ENCODE measurements at places on chromosomes 5 and 9. TPM values are rescaled to one million over a fixed set of nuclear protein-coding genes. Genes with fewer than 3 reads are reported as not detected.
A peak's percentile ranks its signal among the peaks of the same experiment; 100 is the strongest.

DNA sequence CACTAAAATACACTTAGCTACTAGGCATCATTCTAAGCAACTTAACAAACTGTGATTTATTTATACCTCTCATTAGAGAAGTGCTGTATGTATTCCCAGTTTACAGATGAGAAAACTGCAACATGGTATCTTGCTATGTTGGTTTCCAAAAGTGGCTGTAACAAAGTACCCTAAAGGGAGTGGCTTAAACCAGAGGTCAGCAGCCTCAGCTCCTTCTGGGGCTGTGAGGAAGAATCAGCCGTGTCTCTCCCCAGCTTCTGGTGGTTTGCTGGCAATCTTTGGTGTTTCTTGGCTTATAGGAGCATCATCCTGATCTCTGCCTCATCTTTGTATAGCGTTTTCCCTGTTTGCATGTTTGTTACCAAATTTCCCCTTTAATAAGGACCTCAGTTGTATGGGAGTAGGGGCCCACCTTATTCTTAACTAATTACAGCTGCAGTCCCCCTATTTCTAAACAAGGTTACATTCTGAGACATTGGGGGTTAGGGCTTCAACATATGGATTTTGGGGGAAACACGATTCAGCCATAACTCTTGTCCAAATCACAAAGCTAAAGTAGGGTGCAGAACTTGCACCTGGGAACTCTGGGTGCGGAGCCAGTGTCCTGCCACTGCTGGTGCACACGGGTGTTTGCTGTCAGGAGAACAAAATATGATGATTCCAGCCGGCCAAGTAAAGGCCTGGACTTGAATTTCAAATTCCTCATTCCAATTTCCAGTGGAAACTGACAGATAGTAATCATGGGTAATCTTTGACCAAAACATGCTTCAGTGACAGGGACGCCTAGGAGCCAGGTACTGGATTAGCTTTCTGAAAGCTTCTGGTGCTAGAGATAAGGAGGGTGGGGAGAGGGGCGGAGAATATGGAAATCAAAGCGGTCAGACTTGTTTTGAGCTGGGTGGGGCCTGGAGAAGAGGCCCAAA lies 43.3 kb downstream of the RAI14 start:
- DNase-seq = no peak

DNA sequence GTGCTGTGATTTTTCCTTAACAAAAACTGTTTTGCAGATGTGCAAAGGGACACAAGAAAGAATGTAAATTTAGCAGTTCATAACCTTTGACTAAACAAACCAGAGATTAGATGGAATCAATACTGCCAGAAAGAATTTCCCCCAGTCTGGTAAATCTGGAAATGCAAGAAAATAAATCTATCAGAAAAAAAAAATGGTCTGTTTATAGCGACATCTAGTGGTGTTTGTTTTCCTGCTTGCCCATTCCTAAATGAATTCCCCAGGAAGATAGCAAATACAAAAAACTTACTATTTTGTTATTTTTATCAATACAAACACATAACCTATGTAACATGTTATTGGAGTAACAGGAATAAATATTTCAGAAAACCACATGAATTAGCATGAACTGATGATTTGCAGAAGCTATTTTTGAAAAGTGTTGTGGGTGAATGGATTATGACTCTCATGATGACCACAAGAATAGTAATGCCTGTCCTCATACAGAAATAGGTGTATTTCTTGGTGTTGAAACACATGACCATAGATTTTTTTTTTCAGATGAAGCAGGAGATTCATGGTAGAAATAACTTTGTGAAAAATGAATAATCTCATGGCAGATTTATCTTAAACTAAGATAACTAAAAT lies 1703.8 kb downstream of the MAT2B start:
- peak; percentile 30 for DNase-seq

DNA sequence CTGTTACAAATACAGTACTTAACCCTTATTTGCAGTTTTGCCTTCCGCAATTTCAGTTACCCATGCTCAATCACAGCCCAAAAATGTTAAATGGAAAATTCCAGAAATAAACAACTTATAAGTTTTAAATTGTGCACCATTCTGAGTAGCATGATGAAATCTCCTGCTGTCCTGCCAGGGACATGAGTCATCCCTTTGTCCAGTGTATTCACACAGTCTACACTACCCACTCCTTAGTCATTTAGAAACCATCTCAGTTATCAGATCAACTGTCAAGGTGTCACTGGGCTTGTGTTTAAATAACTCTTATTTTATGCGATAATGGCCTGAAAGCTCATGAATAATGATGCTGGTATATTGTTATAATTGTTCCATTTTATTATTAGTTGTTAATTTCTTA lies 95.8 kb downstream of the PLCXD3 start:
- no peak for DNase-seq

DNA sequence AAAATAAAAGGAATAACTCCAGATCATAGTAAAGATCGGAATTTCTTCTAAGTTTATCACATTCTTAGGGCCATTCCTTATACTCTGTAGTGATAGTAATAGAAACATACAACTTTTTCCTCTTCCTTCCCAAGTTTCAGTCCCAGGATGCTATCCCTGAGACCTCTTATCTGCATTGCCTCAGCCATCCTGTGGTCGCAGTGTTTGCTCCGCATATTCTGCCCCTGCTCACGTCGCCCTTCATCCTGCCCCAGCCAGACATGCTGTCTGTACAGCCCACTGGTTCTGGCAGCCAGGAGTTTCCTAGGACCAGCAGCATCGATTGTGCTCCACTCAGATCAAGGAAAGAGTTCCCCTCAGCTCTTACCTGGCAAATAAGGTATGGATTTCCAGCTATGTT lies 132.7 kb upstream of the ERCC6L2 start:
- no peak for DNase-seq

DNA sequence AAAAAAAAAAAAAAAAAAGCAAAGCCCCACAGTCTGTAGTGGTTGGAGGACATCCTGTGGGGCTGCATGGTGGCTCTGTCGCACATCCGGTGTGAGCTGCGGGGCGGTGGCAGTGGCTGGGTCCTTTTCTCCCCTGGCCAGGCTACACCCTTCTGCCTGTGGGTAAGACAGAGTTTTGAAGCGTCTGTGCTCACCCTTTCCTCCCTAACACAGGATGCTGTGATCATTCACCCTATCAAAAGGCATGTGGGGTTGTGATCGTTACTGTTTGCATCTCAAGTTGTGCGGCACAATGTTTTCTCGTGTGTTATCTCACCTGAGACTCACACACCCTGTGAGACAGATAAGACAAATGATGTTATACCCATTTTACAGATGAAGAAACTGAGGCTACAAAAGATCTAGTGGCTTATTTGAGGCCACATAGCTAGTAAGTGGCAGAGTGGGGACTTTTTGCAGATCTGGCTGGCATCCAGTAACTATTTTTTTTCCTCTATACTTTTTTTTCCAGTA lies 17.5 kb downstream of the IRF1 start:
- no peak for DNase-seq

DNA sequence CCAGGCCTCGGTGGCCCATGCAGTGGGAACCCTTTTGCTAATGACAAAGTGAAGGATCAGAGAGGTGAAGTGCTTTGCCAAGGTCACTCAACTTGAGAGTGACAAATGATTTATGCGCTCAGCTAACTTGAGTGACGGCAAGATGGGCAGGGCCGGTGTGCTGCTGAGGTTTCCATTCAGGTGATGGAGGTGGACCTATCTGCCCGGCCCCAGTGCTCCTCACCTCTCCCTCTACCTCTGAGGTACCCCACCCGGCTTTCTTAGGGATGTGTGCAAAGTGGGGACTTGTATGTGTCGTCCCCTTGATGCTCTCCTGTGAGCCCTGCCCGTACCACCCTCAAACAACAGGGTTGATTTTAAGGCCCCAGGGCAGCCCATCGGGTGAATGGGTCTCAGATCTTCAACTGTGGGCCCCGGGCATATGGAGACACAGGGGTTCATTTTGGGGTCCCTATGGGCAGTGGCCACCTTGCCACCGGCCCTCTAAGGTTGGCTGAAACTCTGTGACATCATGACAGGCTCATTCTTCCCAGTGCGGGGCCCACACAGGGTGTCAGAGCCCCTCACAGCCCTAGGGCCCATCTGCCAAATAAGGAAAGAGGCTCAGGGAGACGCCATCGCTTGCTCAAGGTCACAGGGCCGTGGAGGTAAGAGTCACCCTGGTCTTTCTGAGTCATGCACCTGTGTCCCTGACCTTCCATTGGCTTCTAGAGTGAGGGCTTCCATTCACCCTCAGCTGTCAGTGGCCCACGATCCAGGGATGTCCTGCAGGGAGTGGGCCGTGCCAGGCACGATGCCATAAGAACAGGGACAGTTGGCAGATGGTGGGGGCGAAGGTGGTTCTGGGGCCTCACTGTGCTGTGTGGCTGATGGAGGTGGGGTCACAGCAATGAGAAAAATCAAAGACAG lies 170.6 kb upstream of the MVB12B start:
- DNase-seq = no peak

LIFR gene
- polyA plus RNA-seq = 5.0 TPM

DNA sequence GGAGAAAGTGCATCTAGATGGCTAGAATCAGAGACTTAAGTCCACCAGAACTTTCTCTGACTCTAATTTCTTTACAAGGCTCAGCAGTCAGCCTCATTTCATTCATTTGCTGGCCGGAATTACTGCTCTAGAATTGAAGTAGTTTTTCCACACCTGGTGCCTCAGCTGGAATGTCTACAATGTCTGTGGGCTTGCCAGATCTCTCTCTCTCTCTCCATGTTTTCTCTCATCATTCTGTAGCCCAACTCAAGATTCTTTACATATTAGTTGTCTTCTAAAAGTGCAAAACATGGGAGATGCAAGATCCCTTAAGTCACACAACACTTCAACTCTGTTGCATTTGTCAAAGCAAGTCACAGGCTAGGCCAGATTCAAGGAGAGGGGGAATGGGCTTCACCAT lies 103.9 kb upstream of the TAF11L2 start:
- no peak for DNase-seq

DNA sequence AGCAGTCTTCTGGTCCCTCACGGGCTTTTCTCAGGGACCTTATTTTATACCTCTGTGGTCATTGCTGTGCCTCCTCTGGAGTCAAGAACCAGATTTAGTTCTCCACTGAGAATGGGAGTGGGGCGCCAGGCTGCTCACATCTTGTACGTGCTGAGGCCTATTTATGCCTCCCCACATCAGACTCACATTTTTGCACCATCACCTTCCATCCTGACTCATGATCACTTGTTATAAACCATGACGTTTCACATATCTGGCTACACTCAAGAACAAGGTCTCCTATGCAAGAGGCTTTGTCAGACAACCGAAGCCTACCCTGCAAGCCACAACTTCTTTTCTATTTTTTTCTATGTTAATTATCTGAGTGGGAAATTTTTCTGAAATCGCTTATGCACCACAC lies 10.7 kb downstream of the PRUNE2 start:
- DNase-seq = no peak

- peak; percentile 42 for DNase-seq
Measured at GRCh38 chr5:10329820-10330481, 22.2 kb upstream of the CMBL start.

DNA sequence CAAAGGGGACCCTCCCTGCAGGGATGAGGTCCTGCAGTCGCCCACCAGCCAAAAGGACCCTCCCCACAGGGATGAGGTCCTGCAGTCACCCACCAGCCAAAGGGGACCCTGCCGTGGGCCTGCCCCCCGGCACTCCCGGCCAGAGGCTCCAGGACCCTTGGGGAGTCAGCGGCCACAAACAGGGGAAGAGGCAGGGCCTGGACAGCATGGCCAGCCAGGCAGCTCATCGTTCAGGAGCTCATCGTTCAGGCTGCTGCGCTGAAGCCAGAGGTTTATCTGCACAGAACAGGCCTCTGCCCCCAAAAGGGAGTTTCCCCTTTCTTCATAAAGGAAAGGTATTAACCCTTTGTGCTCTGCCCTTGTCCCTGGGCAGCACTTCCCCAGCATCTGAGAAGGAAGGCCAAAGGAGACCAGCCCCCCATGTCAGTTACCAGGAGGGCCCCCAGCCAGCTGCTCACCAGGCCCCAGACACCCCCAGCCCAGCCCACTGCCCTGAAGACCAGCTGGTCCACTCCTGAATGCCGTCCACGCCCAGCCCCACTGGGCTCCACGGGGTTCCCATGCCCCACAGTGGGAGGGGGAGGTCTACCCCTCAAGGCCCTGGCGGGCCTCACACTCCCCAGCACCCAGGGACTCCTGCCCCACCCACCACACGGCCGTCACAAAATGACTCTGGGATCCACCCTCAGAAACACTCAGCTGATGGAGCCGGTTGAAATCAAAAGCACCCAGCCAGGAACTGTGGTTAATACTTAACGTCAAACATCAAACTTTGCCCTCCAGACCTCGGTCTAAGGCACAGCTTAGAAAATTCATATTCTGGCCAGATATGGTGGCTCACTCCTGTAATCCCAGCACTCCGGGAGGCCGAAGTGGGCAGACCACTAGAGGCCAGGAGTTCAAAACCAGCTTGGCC lies 6.3 kb downstream of the SLC12A7 start:
- DNase-seq = no peak

PCDHA5 gene
- 0.02 TPM for polyA plus RNA-seq

PCDHB16 gene
- polyA plus RNA-seq = 2.7 TPM

DNA sequence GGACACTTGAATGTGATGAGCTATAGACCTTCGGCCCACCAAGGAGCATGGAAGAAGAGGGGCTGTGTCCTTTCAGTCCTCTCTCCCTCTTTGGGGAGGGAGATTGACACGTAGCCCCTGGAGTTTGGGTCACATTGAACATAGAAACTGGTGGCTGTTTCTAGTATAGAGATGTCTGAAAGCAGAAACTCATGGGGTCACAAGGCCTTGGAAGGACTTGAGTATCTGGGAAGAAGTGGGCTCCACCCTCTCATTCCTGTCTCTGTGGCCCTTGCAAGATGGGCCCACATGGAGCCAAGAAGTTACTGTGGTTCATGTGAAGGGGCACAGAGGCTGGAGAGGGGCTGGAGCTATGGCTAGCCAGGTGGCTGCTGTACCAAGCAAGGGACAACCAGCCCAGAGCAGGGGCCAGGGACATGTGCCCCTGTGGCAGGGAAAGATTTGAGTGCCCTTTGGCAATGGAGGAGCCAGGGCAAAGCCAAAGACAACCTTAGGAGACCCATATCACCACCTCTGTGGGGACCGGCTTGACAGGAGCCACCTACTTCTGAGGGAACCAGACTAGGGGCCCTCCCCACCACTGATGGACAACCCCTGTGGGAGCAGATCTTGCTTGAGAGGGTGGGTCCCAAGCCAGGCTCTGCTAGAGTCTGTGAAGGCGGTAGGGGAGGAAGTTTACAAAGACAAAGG lies 12.8 kb upstream of the ANGPTL2 start:
- DNase-seq = no peak

- no peak for DNase-seq
Measured at GRCh38 chr5:135455876-135456237, 3.7 kb upstream of the TIFAB start.

ZNF354B gene
- polyA plus RNA-seq = 10.7 TPM

C5orf58 gene
- not detected for polyA plus RNA-seq

- DNase-seq = peak; percentile 21
Measured at GRCh38 chr9:4662989-4663792, 1.1 kb downstream of the PLPP6 start.

Data from SK-N-SH (cell line).